NCI-H526 (cell line): ENCODE measurements at places on chromosomes 1 and 21.

DNA sequence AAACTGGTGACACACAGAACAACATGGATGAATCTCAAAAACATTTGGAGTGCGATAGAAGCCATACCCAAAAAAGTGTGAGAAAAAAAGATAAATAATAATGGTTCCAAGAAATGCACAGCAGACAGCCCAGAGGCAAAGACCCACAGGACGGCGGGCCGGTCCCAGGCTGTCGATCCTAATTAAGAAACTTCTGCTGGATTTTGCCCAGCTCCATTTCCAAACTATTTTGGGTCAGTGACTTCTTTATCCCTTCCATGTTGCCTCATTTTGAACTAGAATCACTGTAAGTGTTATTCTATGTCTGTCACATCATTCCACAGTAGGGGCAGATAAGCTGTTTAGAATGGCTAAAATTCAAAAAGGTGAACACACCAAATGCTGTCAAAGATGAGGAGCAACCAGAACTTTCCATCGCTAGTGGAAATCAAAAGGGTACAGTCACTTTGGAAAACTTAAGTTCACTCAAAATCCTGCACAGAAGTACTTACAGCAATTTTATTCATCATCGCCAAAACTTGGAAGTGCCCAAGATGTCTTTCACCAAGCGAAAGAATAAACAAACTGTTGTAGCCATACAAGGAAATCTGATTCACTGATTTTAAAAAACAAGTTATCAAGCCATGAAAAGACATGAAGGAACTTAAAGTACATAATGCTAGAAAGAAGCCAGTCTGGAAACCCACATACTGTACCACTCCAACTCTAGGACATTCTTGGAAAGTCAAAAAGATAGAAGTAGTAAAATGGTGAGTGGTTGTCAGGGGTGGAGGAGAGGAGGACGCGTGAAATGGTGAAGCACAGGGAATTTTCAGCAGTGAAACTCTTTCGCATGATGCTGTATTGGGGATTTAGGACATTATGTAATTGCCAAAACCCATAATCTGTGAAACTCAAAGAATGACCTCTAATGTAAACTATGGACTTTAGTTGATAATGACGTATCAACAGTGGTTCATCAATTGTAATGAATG is 7.5 kb downstream of the NBPF1 start:
- DNase-seq = no peak

DNA sequence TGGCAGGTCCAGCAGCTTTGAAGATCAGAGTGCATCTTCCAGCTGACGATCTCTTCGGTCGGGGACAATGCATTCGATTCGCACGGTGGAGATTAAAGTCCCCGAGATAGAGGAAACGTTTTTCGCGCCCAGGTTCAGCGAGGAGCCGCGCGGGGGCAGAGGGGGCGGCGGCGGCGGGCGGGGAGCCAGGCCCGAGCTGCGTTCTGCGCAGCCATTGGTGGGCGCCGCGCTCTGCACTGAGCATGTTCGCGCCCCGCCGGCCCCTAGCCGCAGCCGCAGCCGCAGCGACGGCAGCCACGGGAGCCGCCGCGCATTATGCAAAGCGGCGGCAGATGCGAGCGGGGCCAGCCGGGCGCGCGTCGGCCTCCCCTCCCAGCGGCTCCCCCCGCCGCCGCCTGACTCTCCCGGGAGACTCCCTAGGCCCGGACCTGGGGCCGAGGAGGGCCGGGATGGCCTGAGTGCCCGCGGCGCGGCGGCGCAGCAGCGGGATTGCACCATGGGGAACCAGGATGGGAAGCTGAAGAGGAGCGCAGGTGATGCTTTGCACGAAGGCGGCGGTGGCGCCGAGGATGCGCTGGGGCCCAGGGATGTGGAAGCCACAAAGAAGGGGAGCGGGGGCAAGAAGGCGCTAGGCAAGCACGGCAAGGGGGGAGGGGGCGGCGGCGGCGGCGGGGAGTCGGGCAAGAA is at the start of gene FMN2:
FMN2 (plus strand) TSS at position 270 of the 687 bp plus-strand sequence; CDS start at position 497, 227 bp downstream.
- no peak for DNase-seq

DNA sequence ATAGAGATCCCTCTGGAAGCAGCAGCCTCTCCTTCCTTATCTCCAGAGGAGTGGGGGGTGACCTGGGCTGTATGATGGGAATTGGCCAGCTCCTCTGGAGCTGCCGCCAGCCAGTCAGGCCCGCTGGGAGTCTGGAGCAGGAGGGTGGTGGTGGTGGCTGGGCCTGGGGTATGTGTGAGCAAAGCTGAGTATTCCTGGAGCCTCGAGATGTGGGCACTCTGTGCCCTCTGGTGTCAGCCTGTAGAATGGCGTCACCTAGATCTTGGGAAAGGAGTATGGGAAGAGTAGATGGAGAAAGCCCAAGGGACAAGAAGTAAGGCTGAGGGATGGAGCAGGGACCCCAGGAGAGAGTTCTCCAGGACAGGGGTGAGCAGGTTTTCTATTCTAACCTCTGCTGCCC is 16.0 kb downstream of the VANGL2 start:
- peak; percentile 65 for DNase-seq

GRCh38 chr1:230753586-230754251 is 6.5 kb downstream of the CAPN9 start:
- peak; percentile 73 for DNase-seq

DNA sequence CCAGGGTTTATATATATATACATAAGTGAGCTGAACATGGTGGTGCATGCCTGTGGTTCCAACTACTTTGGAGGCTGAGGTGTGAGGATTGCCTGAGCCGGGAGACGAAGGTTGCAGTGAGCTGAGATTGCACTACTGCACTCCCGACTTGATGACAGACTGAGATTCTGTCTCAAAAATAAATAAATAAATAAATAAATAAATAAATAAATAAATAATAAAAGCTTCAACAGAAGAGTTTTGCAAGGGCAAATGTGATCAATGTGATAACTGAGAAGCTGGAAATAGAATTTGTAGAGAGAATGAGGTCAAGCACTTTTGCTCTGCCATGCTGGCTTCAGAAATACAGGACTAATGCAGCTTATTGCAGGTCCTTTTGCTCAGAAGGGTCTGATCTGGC is 855.8 kb upstream of the PRMT6 start:
- DNase-seq = no peak

DNA sequence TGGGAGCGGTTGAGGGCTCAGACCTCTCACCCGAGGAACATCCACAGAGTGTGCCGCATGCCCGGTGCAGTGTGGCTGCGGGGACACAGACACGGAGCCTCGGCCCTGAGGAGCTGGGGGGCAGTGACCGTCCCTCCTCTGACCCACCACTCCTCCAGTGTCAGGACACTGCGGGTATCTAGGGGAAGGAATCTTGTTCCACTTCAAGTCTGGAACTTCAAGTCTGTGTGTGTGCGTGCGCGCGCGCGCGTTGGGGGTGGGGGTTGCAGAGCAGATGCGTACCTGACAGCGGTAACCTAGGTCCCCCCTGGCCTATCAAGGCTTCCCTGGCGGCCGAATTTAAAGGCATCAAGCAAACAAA is 17.3 kb downstream of the PCSK9 start:
- DNase-seq = no peak

DNA sequence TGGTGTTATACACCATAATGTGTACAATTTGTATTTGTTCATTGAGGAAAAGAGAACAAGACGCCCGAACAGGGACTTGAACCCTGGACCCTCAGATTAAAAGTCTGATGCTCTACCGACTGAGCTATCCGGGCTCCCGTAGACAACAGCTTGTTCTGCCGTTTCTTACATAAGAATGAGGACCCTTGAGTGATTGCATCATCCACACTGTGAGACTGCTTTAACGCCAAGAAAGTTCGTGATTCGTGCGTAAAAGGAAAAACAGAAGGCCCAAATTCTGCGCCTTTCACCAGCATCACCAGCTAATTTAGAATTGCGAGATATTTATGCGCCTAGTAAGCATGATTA is 9.3 kb upstream of the MDM4 start:
- DNase-seq = peak; percentile 87
